GM23338 (cell line): ENCODE measurements at places on chromosomes 1 and 21.

DNA sequence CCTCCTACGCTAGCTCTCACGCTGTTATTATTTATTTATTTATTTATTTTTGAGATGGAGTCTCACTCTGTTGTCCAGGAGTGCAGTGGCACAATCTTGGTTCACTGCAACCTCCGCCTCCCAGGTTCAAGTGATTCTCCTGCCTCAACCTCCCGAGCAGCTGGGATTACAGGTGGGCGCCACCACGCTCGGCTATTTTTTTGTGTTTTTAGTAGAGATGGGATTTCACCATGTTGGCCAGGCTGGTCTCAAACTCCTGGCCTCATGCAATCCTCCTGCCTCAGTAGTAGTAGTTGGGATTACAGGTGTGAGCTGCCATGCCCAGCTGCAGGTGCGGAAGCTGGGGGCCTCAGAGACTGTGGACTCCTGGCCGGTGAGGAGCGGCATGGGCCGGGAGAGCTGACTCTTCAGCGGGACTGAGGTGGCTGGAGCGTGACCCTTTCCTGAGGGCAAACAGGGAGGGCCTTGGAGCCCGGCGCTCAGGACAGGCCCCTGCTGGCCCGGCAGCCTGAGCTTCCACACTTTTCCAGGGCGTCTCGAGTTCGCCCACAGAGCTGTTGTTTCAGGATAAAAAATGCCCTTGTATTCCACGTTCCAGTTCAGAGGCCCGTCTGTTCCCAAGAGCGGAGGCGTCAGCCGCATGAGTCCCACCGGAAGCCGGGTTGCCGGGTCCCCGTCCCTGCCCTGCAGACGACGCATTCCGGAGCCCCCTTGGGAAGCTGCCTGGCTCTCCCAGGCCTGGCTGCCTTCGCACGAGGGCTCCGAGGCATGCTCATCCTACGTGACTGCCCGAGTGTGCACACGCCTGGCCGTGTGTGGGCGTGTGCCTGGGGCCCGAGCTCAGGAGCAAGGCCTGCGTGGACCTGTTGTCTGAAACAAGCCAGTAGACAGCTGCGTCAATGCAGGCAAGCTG is 126.2 kb downstream of the SIK1 start:
- no peak for DNase-seq

GRCh38 chr1:4127592-4128140 is 227.6 kb upstream of the C1orf174 start:
- no peak for DNase-seq

DNA sequence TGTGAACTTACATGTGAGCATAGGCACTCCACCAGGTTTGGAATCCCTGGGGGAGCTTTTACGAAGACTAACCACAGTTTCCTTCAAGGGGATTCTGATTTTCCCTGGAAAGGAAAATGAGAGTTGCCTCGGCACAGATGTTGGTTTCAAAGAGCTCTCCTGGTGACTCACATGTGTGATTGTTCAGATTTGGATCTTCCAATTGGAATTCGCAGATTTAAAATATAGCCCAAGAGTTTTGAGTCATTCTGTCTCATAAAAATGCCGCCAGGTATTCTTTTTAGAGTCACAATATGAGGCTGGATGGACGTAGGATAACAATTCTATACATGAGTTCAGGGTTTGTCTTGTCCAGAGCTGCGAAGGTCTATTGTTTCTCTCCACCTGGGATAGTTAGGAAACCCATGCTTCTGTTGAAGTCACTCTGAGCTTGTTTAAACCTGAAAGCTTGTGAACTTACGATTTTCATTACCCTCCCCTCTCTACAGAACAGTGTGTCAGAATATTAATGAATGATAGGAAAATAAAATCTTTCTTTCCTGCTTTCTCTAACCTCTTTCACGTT is 64.9 kb downstream of the TGFB2 start:
- DNase-seq, result no peak

- peak; percentile 94 for DNase-seq
Observed at GRCh38 chr1:213987422-213987926, 299 bp upstream of the PROX1 start.

GRCh38 chr1:225888898-225889601 is at the start of gene LEFTY1:
Gene LEFTY1 (minus strand): TSS chr1:225889146. CDS start chr1:225889066, 80 bp downstream.
- peak; percentile 51 for DNase-seq

GRCh38 chr1:200180821-200181220 is 153.3 kb downstream of the NR5A2 start:
- no peak for DNase-seq

DNA sequence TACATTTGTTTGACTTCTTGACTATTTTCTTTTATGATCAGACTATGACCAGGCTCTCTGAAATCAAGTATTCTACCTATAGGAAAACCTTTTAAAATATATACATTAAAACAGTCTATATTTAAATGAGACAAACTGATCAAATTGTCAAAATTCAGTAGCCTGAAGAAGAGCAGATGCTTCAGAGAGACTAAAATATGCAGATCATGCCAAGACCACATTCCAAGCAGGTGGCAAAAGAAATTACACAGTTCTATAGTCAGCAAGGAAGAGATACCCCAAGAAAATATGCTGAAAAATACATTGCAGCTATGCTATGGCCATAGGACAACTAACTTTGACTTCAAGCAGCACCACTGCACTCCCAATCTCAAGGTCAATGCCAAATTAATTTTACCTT is 3.5 kb downstream of the LPGAT1 start:
- DNase-seq, result no peak

DNA sequence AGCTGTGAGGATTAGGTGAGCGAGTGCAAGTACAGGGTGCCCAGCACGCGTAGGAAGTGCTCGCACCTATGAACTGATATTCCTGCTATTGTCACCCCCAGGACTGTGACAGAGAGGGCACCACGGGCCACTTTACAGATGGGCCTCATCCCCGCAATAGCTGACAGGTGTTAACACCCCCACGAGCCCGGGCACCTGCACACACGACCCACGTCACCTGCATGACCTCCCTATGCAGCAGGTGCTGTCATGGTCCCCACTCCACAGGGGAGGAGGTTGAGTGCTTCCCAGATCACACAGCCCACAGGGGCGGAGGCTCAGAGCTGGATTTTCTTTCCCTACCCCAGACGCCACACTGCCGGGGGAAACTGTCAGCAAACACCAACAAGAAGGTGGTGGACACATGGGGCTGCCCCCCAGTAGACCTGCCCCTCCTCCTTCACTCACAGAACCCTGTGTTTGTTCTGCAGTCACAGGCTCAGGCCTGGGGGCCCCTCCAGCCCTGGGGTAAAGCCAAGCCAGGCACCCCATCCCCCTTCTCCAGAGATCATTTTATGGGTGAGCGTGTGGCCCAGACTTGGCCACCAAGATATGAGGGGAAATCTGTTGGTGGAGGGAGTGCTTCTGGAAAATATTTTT is 465.5 kb downstream of the MATN1 start:
- no peak for DNase-seq

- DNase-seq, result no peak
Observed at GRCh38 chr1:18927654-18928272, 25.4 kb upstream of the ALDH4A1 start.

- DNase-seq, result peak; percentile 99
Observed at GRCh38 chr1:173868266-173869020, at the start of gene ZBTB37. Gene ZBTB37 (plus strand): TSS chr1:173868380. CDS start chr1:173870226, 1,846 bp downstream.

DNA sequence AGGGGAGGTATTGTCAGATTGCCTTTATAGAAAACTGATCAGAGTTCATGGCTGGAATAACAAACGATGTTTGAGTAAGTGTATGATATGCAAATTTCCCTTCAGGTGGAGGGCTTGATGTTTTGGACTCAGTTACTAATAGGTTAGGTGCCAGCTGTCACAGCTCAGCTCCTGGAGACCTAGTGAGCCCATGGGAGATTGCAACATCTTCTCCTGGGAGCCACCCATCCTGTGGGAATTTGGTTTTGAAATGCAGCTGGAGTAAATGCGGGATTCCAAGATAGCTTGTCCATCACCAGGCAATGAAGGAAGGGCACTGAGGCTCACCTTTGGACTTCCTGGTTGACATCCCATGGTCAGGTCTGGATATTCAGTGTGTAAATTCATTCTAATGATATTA is 211.4 kb upstream of the NRIP1 start:
- DNase-seq, result no peak

- DNase-seq, result no peak
Observed at GRCh38 chr1:7010534-7011200, 225.4 kb downstream of the CAMTA1 start.

- DNase-seq, result peak; percentile 46
Observed at GRCh38 chr1:242216368-242216767, 217.5 kb upstream of the MAP1LC3C start.

- no peak for DNase-seq
Observed at GRCh38 chr1:43992232-43992995, 1.0 kb downstream of the CCDC24 start.

- DNase-seq, result no peak
Observed at GRCh38 chr1:84855168-84855567, 37.8 kb downstream of the LPAR3 start.

GRCh38 chr21:32094804-32095203 is 184.0 kb downstream of the MIS18A start:
- peak; percentile 60 for DNase-seq

- no peak for DNase-seq
Observed at GRCh38 chr1:154386643-154387352, 18.3 kb upstream of the IL6R start.

GRCh38 chr1:38085666-38086330 is 39.2 kb upstream of the POU3F1 start:
- no peak for DNase-seq

DNA sequence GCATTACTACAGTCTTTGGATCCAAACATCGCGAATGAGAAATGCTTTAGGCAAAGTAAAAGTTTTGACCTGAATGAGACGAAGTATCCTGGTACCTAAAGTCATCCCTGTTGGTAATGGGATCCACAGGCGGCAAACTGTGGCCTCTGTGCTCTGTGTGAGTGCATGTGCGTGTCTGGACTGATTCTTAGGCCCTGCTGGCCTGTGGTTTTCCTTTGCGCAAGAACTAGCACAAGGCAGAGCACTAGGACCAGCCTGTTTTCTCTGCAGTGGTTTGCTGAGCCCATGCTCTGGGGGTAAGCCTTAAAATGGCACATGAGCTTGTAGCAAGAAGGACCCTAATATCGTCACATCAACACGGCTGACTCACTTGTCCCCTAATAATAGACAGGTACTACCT is 251.2 kb downstream of the DSCAM start:
- no peak for DNase-seq

DNA sequence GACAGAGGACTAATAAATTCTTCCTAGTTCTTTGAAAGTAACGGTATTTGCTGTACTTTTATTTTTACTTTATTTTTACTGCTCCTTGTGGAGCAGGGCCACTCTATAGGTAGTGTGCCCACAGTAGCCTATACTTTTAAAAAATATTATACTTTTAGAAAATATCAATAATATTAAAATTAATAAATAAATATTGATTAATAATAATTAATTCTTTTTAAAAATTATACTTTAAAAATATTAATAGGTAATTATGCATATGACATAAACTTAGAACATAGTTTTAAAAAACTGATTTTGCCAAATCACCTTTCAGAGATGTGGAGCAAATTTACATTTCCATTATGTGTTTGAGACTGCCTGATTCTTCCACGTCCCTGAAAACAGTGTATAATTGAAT is 30.8 kb downstream of the ZBED6 start:
- no peak for DNase-seq

DNA sequence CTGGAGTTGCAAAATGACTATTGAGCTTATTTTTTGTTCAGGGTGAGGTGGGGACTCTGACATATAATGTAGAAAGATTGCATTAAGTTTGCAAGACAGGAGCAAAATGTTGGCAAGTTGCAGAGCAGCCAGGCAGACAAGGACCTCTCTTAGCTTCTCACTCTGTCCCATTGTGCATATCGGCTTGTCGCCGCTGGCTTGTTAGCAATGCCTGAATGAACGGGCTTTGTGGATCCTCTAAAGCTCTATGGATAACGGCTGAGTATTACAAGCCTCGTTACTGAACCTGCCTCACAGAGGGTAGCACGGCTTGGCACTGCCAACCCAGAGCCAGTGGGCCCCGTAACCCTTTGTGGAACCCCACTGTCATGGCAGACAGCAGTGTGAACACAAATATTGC is 68.4 kb downstream of the TNR start:
- no peak for DNase-seq

DNA sequence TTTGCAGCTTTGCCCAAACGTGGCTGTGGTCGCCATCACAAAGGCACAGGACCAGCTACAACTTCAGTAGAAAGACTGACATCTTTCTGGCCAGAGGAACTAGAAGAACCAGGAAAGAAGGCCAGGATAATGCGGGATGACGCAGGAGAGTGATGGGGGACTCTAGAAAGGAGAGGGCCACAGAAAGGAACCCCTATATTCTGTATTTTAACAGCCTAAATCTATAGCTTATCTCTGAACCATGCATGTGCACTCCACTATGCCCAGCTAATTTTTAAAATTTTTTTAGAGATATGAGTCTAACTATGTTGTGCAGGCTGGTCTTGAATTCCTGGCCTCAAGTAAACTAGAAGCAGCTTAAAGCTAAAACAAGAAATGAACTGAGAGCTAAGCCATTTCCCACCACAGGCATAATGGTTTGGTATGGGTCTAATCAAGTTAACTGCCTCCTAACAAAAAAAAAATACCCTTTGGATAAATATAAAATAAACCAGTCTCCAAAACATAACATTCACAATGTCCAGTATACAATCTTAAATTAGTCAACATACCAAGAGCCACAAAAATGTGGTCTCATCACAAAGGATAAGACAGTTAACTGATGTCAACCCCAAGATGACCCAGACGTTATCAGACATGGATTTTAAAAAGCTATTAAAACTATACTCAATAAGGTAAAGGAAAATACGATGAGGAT is 18.0 kb downstream of the LTN1 start:
- DNase-seq, result no peak

DNA sequence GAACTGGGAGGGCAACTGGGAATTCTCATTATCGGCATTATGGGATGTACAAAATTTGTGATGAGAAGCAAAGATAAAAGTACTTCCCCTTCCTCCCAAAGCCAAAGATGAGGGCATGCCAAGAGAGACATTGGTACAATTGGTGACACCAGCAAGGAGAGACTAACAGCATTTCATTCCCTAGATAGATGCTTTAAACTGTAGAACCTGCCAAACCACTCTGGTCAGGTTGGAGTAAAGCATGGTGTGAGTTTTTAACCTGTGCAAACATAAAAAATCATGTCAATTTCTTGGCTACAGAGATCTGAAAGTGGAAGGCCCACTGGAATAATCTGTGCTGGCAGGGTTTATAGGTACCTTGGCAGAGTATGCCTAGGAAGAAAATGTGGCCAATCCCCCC is 19.4 kb downstream of the CTXND2 start:
- no peak for DNase-seq

- peak; percentile 56 for DNase-seq
Observed at GRCh38 chr21:39137248-39138178, 45.7 kb downstream of the PSMG1 start.

- DNase-seq, result peak; percentile 78
Observed at GRCh38 chr1:152515434-152515783, 1.1 kb downstream of the CRCT1 start.
